ENCODE measurements at places on chromosomes 7 and 10. TPM values are rescaled to one million over a fixed set of nuclear protein-coding genes. Genes with fewer than 3 reads are reported as not detected.

DNA sequence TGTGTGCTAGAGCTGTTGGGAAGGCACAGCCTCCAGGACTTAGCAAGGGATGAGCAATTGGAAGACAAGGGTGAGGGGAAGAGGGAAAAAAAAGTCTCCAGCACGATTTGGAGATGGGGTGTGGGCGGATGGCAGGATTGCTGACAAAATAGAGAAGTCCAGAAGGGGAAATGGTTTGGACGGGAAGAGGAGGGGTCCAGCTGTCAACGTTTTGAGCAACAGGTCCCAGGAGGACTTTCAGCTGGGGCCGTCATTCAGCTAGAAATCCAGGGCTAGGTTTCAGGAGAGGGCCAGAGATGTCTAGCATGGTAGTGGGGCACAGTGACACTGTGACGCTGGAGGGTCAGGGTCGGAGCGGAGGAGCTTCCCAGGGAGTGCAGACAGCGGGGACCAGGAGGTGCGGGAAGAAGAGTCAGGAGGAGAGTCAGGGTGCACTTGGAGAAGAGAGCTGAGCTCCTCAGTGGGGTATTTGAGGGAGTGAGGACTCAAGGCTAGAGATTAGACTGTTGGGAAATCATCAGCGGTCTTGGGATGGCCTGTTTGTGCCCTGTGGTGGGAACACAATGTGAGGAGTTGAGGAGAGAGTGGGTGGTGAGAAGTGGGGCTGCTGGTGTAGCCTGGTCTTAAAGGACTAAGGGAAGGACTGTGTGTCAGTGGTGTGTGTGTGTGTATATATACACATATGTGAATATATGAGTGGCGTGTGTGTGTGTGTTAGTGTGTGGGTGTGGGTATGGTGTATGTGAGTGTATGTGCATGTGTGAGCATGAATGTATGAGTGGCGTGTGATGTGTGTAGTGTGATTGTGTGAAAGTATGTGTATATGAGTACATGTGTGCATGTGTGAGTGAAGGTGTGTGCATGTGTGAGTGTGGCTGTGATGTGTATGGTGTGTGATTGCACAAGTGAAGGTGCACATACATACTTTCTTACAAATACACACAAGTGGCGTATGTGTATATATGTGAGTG is 3.8 kb downstream of the ZYX start:
- no peak for DNase-seq

DNA sequence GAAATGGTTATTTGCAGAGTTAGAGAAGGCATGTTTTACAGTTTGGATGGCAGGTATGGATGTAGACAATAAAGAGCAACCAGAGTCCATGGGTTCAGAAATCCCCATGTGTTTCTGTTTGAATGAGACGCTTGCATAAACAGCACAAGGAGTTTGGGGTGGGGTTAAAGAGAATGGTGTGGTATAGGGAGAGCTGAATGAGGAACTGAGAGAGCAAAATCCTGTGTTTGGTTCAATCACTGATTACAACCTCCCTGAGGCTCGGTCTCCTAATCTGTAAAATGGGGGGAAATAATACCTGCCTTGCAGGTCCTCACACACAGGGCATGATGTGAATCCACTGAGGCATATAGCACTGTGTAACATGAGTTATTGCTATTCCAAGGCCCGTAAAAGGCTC is 23.7 kb downstream of the CAV1 start:
- DNase-seq = no peak

GRCh38 chr7:21355406-21355874 is 72.4 kb upstream of the SP4 start:
- no peak for DNase-seq

- DNase-seq = no peak
These were observed 182.4 kb downstream of the INHBA start for GRCh38 chr7:41520445-41520844.

- no peak for DNase-seq
These were observed 19.8 kb downstream of the DNAJB12 start for GRCh38 chr10:72334825-72335393.

GRCh38 chr10:16392531-16393069 is 44.2 kb upstream of the PTER start:
- DNase-seq = no peak

GRCh38 chr7:31957090-31957720 is 113.0 kb downstream of the PDE1C start:
- DNase-seq = no peak

GRCh38 chr10:98257961-98258360 is 10.0 kb downstream of the LOXL4 start:
- DNase-seq = no peak

DNA sequence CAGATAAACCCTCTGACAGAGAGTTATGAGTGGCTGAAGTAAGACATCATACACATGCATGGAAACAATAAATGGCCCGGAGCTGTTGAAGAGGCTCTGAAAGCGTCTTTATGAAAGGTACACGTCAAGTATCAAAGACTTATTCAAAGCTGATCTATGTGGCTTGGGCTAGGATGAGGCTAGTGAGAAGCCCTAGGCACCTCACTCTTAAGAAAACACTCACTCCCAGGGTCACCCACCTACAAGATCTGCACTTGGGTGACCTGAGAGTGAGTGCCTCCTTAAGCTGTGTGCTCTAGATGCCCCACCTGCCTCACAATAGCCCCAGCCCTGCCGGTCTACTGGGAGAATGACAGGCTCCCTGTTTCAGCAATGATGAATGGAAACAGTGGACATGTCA is 1.1 kb upstream of the GIMAP1 start:
- DNase-seq = no peak

DNA sequence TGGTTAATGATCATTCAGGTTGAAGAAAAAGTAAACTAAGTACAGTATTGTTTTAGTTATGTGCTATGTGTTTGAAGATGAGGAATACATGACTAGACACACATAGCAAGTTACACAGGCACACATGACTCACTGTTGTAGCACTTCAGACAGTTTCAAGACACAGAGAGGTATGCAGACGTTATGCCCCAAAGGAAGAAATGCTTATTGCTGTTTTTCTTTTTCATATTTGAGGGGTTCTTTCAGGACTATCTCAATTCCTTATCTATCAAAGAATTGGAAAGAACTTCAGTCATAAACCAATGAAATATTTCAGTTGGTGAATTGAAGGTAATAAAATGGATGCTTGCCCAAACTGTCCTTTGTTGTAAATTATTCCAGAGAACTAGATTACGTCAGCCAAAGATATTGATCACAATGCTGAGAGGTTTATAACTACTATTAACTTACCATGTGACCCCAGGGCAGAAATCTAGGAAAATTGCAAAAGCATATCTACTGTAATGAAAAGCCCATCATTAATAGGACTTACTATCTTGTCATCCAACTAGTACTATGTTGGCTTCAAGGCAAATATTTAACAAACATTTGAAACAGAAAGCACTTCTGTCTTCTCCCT is 61.2 kb upstream of the CAPZA2 start:
- no peak for DNase-seq

DNA sequence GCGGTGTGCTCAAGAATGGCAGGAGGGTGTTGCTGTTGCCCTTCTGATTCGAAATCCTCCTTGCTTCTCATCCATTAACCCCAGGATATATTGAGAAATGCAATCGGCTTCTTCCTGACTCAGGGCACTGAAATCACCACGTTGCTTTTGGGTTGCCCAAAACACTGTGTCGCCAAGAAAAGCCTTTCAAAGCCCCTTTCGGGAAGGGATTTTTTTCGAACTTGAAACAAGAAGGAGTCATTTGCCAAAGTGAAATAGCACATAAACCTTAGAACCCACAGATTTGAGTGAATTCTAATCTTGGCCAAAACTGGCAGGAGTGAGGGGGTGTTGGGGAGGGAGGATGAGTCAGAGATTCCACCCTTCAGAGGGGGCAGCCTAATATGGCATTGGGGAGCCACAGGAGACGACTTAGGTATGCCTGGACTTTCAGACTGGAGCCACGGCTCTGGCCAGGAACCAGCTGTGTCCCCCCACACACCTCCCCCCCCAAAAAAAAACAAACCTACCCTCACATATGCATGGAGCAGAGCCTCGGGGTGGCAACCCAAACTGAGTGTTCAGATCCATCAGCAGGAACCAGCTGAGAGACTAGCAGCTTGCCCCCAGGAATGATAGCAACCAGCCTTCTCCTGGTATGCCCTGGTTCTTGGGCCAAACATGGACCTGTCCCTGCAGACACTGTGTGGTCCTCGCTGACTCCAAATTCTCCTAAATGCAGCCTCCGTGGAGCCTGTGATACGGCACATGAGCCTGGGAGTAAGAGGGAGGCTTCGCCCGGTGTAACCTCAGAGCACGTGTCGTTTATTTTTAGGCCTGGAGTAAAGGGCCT is 138.4 kb downstream of the FGFR2 start:
- DNase-seq = no peak

- DNase-seq = no peak
These were observed 128.8 kb upstream of the FZD8 start for GRCh38 chr10:35770817-35771355.

- no peak for DNase-seq
These were observed 118.2 kb downstream of the CUX1 start for GRCh38 chr7:101935521-101936141.

DNA sequence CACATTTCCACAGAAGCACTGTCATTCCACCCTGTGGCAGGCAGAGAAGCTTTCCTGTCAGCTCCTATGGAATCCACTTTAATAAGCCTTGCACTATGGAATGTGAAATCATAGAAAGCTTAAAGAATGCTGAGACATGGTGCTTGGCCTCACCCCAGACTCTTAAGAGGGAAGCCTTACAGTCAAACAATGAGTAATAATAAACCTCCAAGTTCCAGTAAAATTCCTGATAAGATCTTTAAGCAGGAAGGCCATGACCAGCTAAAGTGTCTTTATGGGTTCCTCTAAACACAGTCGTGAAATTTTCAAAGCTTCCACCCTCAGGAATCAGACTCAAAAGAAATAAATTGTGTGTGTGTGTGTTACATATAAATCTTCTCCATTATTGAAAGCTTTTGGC is 11.9 kb upstream of the TEX36 start:
- DNase-seq = no peak

DNA sequence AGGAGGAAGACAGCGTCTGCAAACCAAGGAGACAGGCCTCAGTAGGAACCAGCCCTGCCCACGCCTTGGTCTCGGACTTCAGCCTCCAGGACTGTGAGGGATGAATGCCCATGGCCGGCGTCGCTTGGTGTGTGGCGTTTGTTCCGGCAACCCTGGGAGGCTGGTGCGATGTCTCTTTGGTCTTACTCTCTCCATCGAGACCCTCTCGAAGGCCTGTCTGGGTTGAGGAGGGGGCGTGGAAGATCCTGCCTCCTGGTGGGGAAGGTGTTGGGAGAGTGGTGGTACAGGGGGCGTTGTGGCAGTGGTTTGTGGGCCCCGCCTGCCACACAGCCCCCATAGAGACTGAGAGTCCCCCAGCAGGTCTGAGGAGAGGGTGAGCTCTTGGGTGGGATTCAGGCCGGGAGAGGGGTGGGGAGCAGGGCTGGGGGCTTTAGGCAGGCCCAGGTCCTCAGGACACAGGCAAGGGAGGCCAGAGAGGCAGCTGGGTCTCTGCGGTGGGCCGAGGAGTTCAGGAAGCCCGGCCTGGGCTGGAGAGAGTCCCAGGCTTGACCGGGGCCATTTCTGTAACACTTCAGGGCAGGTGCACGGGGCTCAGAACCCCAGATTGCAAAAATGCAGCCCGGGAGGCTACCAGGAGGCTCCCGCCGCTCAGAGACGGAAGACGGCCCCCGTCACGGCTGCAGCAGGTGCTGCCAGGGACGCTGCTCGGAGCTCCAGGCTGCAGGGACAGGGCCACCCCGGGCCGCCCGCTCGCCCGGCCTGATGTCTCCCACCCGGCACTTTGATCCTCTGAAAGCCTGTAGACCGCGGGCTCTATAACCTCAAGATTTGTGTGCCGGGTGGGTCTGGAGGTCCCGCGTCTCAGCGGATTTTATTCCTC is 33.8 kb upstream of the PSMG3 start:
- no peak for DNase-seq

DNA sequence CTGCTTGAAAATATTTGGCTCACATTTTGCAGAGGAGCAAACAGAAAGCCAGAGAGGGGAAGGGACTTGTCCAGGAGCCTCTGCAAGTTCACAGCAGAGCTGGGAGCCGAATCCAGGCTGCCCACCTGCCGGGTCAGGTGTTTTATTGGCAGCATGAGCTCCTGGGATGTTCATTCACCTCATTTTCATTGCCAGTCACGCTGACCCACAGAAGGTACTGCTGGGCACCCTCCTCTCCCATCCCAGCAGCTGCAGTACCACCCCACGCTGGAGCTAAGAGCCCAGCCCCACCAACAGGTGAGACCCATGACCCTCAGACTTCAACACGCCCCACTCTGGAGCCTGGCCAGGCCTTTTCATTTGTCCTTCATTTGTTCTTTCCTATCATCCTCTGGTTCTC is 102.7 kb downstream of the GRID1 start:
- no peak for DNase-seq

DNA sequence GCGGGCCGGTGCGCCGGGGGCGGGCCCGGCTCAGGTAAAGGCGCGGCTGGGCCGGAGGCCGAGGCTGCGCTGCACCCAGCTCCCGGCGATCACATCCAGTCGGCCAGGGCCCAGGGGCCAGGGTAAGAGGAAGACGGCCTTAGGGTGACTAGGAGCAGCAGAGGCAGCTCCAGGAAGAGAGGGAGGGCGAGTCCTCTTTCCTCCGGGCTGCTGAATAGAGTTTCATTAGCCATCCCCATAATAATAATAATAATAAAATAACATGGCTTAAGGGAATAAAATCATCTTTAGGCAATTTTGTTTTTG is 44.8 kb upstream of the CDK1 start:
- no peak for DNase-seq

- no peak for DNase-seq
These were observed 34.6 kb downstream of the ANKRD7 start for GRCh38 chr7:118259115-118259514.

DNA sequence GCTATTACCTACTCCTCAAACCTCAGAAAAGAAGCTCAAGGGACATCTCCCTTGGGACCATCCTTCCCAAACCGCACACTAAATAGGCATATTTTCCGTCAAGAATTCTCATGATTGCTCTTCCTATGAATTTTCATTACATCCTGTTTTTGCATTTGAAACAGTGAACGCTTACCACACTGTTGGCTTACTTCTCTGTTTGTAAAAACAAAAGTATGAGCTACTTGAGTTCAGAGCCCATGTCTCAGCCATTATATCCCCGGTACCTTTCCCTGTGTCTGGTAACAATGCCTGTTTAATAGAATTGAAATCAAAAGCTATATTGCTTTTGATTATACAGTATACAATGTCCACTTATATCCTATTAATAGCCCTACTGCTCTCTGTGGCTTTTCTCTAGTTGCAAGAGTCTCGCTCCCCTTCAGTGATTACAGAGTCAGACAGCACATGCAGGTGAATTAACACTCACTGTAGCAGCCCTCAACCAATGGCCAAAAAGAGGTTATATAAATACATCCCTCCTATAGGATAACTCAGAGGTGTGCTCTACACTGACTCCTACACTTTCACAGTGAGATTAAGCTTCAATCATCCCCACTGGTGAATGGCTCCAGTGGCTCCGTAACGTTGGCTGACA is 264.4 kb downstream of the SORCS1 start:
- DNase-seq = no peak

Gene IGF2BP3
- 44.8 TPM for total RNA-seq

Gene OPN4
- not detected for total RNA-seq

Gene SPDYE5
- total RNA-seq = not detected

Gene RADIL
- 2.2 TPM for total RNA-seq

Gene CTAGE6
- total RNA-seq = 1.3 TPM

Gene TMEM196
- total RNA-seq = under 0.01 TPM

Gene AGAP6
- 6.7 TPM for total RNA-seq

Gene GRIFIN
- not detected for total RNA-seq

Gene ATP6V1F
- total RNA-seq = 48.0 TPM

Gene OR6V1
- total RNA-seq = not detected

Gene SEMA3D
- total RNA-seq = 72.6 TPM
